Globus pallidus (tissue), 1 donor: ENCODE measurements at places on chromosomes 13 and 19.

- DNase-seq: no peak
Observed at GRCh38 chr19:2727640-2727944, 6.4 kb upstream of the DIRAS1 start.

- DNase-seq: no peak
Observed at GRCh38 chr13:40181203-40181845, 485.1 kb downstream of the FOXO1 start.

DNA sequence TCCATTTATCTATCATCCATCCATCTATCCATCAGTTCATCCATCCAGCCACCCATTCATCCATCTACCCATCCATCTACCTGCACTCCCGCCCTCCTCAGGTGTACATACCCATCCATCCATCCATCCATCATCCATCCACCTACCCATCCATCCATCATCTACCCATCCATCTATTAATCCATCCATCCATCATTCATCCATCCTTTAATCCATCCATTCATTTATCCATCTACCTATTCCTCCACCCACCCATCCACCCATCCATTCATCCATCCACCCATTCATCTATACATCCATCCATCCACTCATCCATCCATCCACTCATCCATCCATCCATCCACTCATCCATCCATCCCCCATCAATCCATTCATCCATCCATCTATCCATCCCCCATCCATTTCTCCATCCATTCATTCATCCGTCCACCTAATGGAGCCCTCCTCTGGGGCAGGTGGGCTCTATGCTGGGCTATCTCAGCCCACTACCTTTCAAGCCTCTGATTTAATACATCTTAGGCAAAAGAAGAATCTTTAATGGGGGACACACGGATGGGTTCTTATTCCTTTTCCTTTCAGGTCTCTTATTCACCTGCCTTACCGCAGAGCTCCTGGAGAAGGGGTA is 178.9 kb downstream of the URI1 start:
- no peak for DNase-seq

DNA sequence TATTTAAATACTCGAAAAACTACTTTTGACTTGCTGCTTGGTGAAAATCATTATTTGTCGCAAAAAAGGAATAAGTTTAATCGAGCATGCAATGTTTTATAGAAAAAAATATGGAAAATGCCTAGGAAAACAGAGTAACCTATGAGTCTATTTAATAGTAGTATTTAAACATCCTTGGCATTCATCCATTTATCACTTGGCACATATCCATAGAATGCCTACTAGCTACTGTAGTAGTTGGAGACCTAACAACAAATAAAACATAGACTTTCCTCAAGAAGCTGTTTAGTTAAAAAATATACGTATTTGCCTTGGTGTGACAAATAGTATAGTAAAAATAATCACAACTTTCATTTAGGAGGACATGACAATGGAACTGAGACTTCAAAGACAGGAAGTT is 302.1 kb downstream of the DIAPH3 start:
- no peak for DNase-seq

GRCh38 chr19:35054626-35055025 is 13.1 kb downstream of the HPN start:
- no peak for DNase-seq

DNA sequence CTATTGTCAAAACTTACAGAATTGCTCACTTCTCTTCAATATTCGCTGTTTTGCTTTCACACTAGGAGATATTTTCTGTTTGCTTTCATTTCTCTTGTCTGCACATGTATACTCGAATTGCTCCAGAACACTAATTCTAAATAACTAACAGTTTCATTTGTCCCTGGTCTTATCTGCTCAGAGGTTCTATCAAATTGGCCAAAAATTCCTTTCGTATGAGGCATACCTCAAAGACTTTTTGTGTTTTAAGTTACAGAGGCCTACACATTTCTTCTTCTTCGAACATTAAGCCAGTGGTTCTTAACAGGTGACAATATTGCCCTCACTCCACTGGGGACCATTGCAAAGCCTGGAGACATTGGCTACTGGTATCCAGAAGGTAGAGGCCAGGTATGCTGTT is 1314.6 kb downstream of the EFNB2 start:
- no peak for DNase-seq
